Cortex of kidney (tissue), 1 donor: ENCODE measurements at places on chromosomes 7 and 10.

DNA sequence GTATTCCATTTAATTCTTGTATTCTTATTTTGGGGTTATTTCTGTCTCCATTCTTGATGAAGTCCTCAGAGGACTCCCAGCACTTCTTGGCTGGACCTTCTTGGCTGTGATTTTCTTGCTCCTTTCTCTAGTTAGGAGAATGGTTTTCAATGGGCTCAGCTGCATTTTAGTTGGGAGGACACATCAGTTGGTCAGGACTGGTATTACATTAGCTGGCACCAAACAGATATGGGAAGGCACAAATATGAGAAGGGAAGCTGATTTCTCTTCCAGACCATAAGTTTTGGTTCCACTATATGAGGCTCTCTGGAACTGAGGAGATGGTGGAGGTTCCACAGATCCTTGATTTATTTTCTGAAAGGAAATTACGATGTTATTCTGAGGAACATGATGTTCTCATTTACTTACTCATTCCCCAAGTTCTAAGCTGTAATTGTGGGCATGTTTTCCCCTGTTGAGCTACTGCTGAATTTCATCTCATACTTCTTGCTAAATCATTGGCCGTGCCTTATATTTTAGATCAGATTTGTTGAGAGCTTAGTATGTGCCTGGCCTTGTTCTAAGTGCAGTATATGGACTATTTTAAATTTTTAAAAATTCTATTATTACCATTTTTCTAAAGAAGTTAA lies 261.0 kb downstream of the THSD7A start:
- no peak for DNase-seq

GRCh38 chr7:124765401-124766352 lies at the start of gene GPR37:
Gene GPR37 (minus strand): TSS chr7:124765792. CDS start chr7:124764976, 816 bp downstream.
- DNase-seq, result no peak

- no peak for DNase-seq
Measured at GRCh38 chr10:78769526-78769925, 299.2 kb upstream of the ZMIZ1 start.

- DNase-seq, result no peak
Measured at GRCh38 chr7:116493449-116493848, 6.1 kb upstream of the CAV2 start.

GRCh38 chr10:64558094-64558835 lies 1037.1 kb downstream of the REEP3 start:
- DNase-seq, result no peak

- DNase-seq, result no peak
Measured at GRCh38 chr7:78066599-78066998, 268.0 kb downstream of the PHTF2 start.

DNA sequence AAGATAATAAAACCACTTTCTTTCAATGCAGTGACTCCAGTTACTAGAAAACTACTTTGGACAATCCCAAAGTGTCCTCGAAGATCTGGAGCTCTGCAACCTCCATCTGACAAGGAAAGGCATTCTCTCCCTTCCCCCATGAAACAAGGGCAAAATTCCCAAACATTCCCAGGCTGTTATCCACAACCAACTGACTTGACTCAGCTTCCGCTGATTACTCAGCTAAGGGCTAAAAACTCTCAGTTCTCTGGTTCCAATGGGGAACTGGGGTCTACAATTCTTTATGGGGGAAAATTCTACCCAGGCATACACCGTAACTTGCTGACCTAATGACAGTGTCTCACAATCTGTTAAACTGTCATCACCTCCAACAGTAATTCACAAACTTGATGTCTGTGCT lies 48.4 kb downstream of the SFMBT2 start:
- DNase-seq, result no peak

DNA sequence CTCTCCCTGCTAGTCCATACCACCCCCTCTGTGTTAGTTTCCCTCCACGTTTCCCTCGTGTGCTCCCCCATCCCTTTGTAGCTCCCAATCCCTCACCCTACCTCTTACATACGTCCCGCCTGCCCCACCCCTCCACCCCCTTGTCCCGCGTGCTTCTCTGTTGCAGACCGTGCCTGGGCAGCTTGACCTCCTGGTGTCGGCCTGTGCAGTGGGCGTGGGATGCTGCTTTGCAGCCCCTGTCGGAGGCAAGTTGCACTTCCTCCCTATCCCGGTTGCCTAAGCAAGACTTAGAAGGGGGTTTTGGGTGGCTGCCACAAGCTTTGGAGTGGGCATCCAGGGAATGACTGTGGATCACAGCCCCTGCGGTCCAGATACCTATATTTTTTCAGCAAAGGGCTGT lies 7.7 kb downstream of the CLCN1 start:
- DNase-seq, result no peak

GRCh38 chr10:63699785-63700613 lies 178.8 kb downstream of the REEP3 start:
- DNase-seq, result no peak

GRCh38 chr10:69906425-69906824 lies 104.7 kb downstream of the COL13A1 start:
- no peak for DNase-seq

- DNase-seq, result no peak
Measured at GRCh38 chr7:81641873-81642272, 128.0 kb downstream of the HGF start.

DNA sequence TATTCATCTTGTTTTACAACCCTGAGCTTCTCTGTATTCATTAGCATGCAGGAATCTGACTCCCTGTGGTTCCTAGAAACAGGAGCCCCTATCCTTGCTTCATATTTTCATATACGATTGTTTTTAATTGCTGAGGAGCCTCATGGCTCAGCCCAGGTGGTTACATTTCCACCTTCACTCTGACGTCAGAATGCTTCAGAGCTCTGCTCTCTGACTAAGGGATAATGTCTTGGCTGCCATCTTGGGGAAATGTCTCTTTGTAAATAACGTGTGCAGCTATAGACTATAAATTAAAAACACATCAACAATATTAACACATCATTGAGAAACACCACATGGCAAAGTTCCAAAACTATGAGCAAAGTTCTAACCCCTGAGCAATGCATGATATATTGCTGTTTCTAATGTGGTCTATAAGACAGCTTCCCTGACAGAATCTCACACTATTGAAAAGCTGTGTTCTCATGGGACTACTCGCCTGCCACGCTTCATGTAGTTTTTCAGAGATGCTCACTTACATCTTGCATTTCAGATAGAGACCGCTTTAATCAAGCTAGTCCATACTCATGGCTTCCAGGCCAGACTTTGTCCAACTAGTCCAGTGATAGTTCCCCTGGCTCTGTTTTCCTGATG lies 227.0 kb downstream of the SORCS3 start:
- no peak for DNase-seq

DNA sequence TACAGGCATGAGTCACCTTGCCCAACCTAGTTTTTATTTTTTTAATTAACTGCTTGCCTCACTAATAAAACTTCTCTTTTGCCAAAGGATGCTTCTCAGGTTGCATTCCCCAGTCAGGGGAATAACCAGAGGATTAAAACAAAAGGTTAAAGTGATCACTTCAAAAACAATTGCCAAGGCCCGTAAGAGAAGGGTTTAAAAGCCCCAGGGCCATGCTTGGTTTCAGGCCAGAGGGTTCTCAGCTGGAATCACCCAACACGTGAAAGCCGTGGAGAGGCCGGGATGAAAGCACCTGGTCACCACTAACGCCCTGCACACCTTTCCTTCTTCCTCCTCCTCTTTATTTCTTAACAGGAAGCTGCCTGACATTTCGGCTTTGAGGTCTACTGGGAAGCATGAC lies 587.5 kb downstream of the PTPRN2 start:
- DNase-seq, result no peak

DNA sequence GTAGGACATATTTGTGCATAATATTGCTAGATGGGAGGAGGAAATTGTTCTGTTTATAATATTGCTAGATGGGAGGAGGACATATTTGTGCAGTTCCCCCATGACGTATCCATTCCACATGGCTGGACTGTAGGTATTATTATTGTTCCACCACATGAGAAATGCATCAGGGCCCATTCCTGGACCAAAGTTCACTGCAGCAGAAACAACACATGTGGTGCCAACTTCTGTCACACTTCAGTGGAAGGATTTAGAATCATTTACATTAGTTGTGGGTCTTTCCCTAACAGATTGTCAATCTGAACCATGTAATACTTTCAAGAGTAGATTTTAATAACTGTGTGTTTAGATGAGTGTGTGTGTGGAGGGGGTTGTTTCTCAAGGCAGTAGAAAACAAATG lies 32.7 kb upstream of the MACC1 start:
- no peak for DNase-seq

GRCh38 chr7:50367570-50367969 lies 63.1 kb downstream of the IKZF1 start:
- no peak for DNase-seq

GRCh38 chr10:89846786-89847185 lies 145.4 kb downstream of the KIF20B start:
- DNase-seq, result no peak

- DNase-seq, result no peak
Measured at GRCh38 chr10:33638891-33639290, 304.4 kb upstream of the NRP1 start.

- DNase-seq, result no peak
Measured at GRCh38 chr7:2008936-2009540, 223.7 kb downstream of the MAD1L1 start.

DNA sequence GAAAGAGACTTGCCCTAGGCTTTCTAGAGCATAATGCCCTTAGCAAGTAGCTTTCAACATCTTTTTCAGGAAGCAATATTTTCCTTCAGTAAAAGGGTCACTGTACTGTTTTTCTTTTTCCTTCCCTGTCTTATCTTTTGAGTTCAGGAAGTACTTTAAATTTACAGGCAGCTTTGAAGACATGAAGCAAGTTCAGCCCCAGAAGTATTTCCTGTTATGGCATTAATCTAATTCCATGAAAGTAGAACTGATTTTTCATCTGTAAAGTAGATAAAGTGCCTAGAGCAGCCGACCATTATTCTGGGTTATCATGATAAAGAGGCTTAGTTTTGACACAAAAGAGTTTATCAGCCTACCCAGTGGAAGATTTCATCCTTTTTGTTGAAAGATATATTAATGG lies 288.2 kb downstream of the ADK start:
- DNase-seq, result no peak

GRCh38 chr10:100007231-100008141 lies 2.3 kb downstream of the DNMBP start:
- DNase-seq, result no peak
